ENCODE measurements at places on chromosomes 2 and 18. TPM values are rescaled to one million over a fixed set of nuclear protein-coding genes. Genes with fewer than 3 reads are reported as not detected.

GRCh38 chr2:24454294-24454693, 36.8 kb upstream of the NCOA1 start:
- peak overlapping the region; percentile 45 for H3K4me3 ChIP-seq
- H3K27me3 ChIP-seq, result no peaks in the 10 kb centered on the region
- no peak for DNase-seq
- peak overlapping the region; percentile 69 for H3K27ac ChIP-seq
- peaks cover 28% of the 10 kb centered on the region for H3K4me1 ChIP-seq

ELAC1 gene
- total RNA-seq, result 4.4 TPM

GREB1 gene
- 1.7 TPM for total RNA-seq

SOX11 gene
- not detected for total RNA-seq

NETO1 gene
- not detected for total RNA-seq

CAVIN2 gene
- 35.2 TPM for total RNA-seq

BUB1 gene
- 0.59 TPM for total RNA-seq

GRCh38 chr2:187541086-187542085, 12.8 kb downstream of the TFPI start:
- H3K27me3 ChIP-seq, result no peaks in the 10 kb centered on the region
- H3K4me1 ChIP-seq, result peaks cover 15% of the 10 kb centered on the region
- H3K27ac ChIP-seq, result peak overlapping the region; percentile 85
- H3K4me3 ChIP-seq, result no peak overlapping the region

GRCh38 chr2:219252570-219252899, 508 bp upstream of the TUBA4B start:
- DNase-seq, result no peak
- H3K4me1 ChIP-seq, result peaks cover 46% of the 10 kb centered on the region
- H3K36me3 ChIP-seq, result no peaks in the 10 kb centered on the region
- H3K27ac ChIP-seq, result peak overlapping the region; percentile 99
- peak overlapping the region; percentile 80 for H3K4me3 ChIP-seq

- H3K4me1 ChIP-seq, result peaks cover 56% of the 10 kb centered on the region
- no peak for DNase-seq
- no peak overlapping the region for H3K27ac ChIP-seq
Measured at GRCh38 chr18:63181706-63182309, 137.8 kb downstream of the BCL2 start.

GRCh38 chr2:185787227-185788145, 48.9 kb downstream of the FSIP2 start:
- no peak overlapping the region for H3K27ac ChIP-seq
- H3K36me3 ChIP-seq, result no peaks in the 10 kb centered on the region
- no peak for DNase-seq
- H3K27me3 ChIP-seq, result no peaks in the 10 kb centered on the region

REG1A gene
- not detected for total RNA-seq

PHOSPHO2 gene
- 2.2 TPM for total RNA-seq

NT5DC4 gene
- not detected for total RNA-seq

SLC19A3 gene
- total RNA-seq, result 0.82 TPM

DNA sequence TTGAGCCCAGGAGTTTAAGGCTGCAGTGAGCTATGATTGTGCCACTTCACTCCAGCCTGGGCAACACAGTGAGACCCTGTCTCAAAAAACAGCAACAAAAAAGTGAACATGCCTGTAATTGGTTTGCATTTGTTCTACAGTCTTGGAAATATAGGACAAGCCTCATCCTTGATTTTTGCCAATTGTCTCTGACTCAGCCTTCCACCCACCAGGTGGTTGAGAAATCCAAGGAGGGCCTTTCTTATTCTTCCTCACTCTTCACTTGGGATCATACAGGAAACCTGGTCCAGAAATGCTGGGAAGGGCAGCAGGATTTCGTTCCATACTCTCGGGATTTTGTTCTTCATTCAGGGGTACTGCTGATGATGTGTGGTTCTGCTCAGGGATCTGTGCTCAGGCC, 94.6 kb downstream of the CDC42EP3 start:
- no peaks in the 10 kb centered on the region for H3K27me3 ChIP-seq
- H3K36me3 ChIP-seq, result no peaks in the 10 kb centered on the region
- H3K4me1 ChIP-seq, result no peaks in the 10 kb centered on the region
- no peak overlapping the region for H3K4me3 ChIP-seq
- DNase-seq, result no peak

- peak overlapping the region; percentile 88 for H3K27ac ChIP-seq
- no peaks in the 10 kb centered on the region for H3K27me3 ChIP-seq
- H3K4me3 ChIP-seq, result peak overlapping the region; percentile 17
- peaks cover 11% of the 10 kb centered on the region for H3K4me1 ChIP-seq
- no peaks in the 10 kb centered on the region for H3K36me3 ChIP-seq
Measured at GRCh38 chr2:43269706-43270105, 43.3 kb upstream of the ZFP36L2 start.

SERPINB13 gene
- not detected for total RNA-seq

ELOA2 gene
- total RNA-seq, result not detected

MARCHF4 gene
- not detected for total RNA-seq

CDH2 gene
- total RNA-seq, result 0.62 TPM

BARD1 gene
- total RNA-seq, result 11.3 TPM

- H3K36me3 ChIP-seq, result no peaks in the 10 kb centered on the region
- no peak for DNase-seq
- peak overlapping the region; percentile 96 for H3K27ac ChIP-seq
- H3K27me3 ChIP-seq, result no peaks in the 10 kb centered on the region
- peaks cover 40% of the 10 kb centered on the region for H3K4me1 ChIP-seq
Measured at GRCh38 chr2:226836548-226836885, 663 bp downstream of the RHBDD1 start.

SLC14A1 gene
- total RNA-seq, result 8.2 TPM

DNA sequence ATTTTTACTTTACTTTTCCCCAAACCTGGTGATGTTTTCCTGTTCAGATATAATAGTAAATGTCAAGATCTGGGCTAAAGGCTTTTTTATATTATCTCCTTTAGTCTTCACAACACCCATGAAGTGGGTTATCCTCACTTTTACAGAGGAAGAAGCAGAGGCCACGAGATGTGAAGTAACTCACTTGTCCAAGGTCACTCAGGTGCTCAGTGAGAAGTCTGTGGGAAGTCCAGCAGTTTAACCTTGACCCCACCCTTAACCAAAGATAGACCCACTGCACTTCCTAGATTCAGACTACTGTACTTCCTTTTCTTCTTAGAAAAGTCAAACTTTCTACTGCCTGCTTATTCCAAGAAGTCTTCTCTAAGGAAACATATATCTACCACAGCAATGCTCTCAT, 56.3 kb upstream of the STAT1 start:
- H3K27me3 ChIP-seq, result no peaks in the 10 kb centered on the region
- no peaks in the 10 kb centered on the region for H3K36me3 ChIP-seq
- H3K4me1 ChIP-seq, result peaks cover 4% of the 10 kb centered on the region
- no peak overlapping the region for H3K27ac ChIP-seq

- no peak overlapping the region for H3K27ac ChIP-seq
- DNase-seq, result no peak
- no peaks in the 10 kb centered on the region for H3K4me1 ChIP-seq
- H3K4me3 ChIP-seq, result no peak overlapping the region
Measured at GRCh38 chr2:5215989-5216607, 476.1 kb upstream of the SOX11 start.

DNA sequence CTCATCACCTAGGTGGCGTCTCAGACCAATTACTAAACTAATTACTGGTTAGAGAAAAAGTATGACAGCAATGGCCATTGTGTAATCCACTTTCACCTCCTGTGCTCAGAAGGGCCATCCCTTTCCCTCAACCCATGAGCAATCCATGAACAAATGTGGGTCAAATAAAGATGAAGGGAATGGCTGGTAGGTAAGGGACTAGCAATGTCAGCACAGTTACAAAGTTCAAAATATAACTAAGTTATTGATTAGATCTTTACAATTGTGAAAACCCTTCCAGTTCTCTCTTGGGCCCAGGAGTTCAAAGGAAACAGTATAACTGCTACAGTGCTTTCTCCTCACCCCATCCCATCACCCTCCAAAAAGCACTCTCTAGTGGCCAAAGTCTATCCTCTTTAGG, 98.3 kb downstream of the DTNA start:
- no peak overlapping the region for H3K4me3 ChIP-seq
- H3K4me1 ChIP-seq, result peaks cover 23% of the 10 kb centered on the region
- no peaks in the 10 kb centered on the region for H3K27me3 ChIP-seq
- peaks cover 14% of the 10 kb centered on the region for H3K36me3 ChIP-seq
- DNase-seq, result no peak

IKZF2 gene
- total RNA-seq, result 15.5 TPM

CFAP53 gene
- total RNA-seq, result not detected

DNA sequence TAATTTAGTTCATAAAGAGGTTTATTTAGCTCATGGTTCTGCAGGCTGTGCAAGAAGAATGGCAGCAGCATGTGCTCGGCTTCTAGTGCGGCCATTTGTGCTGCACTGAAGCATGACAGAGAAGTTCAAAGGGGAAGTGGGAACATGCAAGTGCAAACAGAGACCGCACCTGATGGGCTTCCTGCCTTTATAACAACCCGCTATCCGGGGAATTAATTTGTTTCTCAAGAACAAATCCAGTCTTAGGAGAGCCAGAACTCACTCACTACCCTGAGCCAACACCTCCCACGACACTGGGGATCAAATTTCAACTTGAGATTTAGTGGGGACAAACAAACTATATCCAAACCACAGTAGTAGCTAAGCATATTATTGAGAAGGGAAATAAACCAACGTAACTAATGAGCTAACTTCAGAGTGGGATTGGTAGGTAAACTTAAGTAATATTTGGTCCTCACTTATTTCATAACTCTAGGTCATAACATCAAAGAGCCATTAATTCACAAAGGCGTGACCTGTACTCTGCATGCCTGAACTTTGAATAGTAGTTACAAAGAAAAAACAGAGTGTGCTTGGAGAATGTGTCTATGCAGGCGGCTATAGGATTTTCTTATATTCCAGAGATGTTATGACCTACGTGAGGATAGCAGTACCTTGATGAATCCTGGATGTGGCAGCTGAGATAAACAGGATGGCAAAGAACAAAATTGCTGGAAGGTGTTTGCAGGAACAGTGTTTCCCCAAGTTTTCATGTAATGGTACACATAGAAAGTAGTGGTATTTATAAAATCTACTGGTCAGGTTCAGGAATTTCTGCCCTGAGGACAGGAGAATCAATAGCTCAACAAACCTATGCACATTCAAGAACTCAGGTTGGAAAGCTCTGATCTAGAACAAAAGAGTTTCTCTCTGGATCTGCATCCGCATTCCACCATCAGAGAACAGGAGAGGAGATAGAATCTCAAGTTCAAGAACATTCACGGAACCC, 845.9 kb upstream of the ID2 start:
- H3K4me1 ChIP-seq, result peaks cover 4% of the 10 kb centered on the region
- no peak overlapping the region for H3K4me3 ChIP-seq
- no peak for DNase-seq
- no peaks in the 10 kb centered on the region for H3K27me3 ChIP-seq
- no peak overlapping the region for H3K27ac ChIP-seq

- H3K27me3 ChIP-seq, result no peaks in the 10 kb centered on the region
- no peaks in the 10 kb centered on the region for H3K36me3 ChIP-seq
- H3K4me1 ChIP-seq, result peaks cover 11% of the 10 kb centered on the region
- no peak overlapping the region for H3K27ac ChIP-seq
- no peak overlapping the region for H3K4me3 ChIP-seq
Measured at GRCh38 chr2:66507673-66508201, 72.8 kb downstream of the MEIS1 start.

DNA sequence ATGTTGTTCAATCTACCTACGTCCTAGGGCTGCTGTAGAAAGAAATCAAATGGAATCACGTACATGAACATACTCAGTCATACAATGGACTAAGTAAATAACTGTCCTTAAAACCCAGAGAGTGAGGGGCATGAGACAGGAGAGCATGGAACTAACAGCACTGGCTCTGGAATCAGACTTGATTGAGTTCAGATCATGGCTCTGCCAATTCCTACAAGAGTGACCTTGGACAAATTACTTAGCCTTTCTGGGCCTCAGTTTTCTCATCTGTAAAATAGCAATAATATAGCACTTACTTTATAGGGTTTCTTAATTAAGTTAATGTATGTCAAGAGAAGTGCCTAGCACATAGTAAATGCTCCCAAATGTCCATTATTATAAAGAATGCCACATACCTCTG, 106.8 kb downstream of the HNRNPLL start:
- H3K36me3 ChIP-seq, result no peaks in the 10 kb centered on the region
- no peaks in the 10 kb centered on the region for H3K27me3 ChIP-seq
- peaks cover 69% of the 10 kb centered on the region for H3K4me1 ChIP-seq
- peak overlapping the region; percentile 84 for H3K27ac ChIP-seq
- no peak overlapping the region for H3K4me3 ChIP-seq

GRCh38 chr2:200993097-200993496, 29.6 kb upstream of the ORC2 start:
- DNase-seq, result no peak
- H3K4me1 ChIP-seq, result no peaks in the 10 kb centered on the region
- no peak overlapping the region for H3K4me3 ChIP-seq
- no peak overlapping the region for H3K27ac ChIP-seq

RGPD4 gene
- total RNA-seq, result not detected
